Panc1 (cell line): ENCODE measurements at places on chromosomes 11 and 22. TPM values are rescaled to one million over a fixed set of nuclear protein-coding genes. Genes with fewer than 3 reads are reported as not detected.

DNA sequence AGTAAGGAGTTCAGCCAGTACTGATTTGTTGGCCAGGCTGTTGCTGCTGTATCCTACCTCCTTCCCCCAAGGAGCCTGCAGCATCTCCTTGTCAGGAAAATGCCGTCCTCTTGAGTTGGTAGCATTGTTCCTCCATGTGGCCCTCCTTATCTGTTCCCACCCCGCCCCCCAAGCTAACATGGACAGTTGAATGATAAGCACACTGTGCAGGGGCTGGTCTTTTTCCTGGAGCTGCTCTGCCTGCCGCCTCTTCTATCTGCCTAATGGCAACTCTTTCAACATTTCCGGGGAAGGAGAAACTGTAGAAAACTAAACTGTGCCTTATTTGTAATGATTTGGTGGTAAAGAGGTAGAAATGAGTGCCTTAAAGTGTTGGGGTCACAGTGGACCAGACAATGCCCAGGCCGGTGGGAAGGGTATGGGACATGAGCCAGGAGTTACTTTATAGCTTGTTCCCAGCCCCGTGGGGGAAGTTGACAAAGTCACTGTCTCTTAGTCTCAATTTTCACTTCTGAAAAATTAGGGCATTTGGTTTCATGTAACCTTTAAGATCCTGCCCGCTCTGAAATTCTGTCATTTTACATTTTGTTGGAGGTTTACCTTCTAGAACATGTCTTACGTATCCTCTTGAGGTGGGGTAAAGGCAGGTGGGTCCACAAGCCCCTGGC is 4.5 kb downstream of the FAM118A start:
- no peak for DNase-seq

- no peak for DNase-seq
Observed at GRCh38 chr22:46362203-46362933, 26.9 kb downstream of the TRMU start.

DNA sequence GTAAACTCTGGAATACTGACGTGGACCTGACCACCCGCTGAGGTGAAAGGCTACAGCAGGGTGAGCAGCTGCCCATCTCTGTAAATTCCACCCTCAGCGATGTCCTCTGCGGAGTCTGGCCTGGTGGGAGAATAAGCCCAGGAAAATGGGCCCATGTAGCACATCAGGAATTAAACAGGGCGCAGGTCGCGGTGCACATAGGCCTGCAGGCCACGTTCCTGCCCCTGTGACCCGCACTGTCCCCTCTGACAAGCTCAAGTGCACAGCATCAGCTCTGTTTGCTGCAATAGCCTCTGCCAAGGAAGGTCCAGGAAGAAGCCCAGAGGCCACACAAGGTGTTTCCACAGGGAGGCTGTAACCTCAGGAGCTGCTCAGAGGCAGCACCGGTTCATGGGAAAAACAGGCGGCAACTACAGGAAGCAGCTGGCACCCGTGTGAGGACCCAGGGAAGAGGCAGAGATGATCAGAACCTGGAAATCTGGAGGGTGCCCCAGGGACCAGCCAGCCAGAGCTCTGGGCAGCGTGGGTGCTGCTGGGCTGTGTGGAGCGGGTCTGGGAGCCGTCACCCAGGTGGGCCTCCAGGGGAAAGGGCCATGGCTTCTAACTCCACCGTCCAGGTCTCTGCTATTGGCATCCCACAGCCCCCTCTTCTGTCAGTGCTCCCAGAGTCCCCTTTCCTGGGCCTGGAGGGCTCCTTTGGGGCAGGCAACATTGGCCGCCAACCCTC is 808 bp upstream of the IFITM2 start:
- DNase-seq: no peak

DNA sequence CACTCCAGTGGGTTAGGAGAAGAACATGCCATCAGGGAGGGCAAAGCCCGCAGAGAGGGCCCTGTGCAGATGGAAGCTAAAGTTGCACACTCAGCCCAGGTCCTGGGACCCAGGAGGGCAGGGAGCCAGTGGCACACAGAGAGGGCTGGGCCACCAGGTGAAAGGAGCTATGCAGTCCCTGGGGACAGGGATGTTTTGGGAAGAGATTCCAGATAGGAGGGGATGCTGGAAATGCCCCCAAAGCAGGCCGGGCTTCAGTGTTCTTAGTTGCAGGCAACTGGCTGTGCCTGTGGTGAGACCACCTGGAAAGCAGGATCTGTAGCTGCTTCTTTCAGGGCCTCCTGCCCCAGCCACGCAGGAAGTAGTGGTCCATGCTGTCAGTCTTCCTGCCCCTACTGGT is 19.6 kb downstream of the ANKK1 start:
- no peak for DNase-seq

GRCh38 chr11:119829402-119829801 is 100.4 kb upstream of the NECTIN1 start:
- no peak for DNase-seq

DNA sequence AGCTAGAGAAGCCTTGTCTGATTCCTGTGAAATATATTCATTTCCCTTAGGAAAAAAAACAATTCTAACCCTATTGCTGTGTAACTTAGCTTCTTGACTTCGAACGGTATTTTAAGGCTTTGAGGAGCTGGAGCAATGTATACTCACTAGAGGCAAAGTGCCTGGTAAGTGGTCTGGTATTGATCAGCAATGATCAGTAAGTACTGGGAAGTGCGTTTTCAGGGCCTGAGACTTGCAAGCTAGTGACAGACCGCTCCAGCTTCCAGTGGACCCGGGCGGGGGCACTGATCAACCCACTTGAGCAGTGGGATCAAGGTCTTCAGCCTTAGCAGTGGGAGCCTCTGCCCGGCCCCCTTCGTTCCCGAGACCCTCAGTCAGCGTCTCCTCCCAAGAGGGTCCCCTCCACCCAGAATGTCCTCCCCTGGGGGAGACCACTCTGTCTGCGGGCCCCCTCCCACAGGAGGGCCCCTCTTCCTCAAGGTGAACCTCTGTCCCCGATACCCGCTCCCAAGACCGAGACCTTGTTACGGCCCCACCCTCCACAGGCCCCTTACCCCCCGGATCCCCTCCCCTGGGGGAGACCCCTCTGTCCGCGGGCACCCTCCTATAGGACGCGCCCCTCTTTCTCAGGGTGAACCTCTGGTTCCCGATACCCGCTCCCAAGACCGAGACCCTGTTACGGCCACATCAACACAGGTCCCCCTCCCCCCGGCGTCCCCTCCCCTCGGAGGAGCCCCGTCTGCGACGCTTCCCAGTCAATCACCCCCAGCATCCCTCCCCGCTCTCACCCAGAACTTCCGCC is 452 bp upstream of the ATXN10 start:
- no peak for DNase-seq

GRCh38 chr22:28766628-28767027 is 5.9 kb upstream of the CCDC117 start:
- no peak for DNase-seq

- no peak for DNase-seq
Observed at GRCh38 chr11:99979042-99979441, 708.0 kb upstream of the ARHGAP42 start.

- no peak for DNase-seq
Observed at GRCh38 chr11:113992459-113993110, 17.7 kb downstream of the HTR3A start.

DNA sequence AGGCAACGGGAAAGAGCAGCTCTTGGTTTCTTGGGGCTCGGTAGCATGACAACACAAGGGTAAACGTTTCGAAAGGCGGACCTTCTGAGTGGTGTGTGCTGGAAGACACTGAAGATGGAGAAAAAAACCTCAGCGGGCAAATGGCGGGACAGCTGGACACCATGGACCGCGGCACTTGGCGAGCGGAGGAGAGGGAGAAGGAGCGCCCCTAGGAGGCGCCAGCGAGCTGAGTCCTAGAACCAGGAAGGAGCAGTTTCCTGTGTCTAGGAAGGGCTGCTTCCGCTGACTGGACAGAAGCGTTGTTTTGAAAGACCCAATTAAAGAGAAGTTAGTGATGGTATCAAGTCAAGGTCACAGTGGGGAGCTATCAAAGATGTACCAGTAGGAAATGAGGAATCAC is 44.0 kb upstream of the OPCML start:
- no peak for DNase-seq

DNA sequence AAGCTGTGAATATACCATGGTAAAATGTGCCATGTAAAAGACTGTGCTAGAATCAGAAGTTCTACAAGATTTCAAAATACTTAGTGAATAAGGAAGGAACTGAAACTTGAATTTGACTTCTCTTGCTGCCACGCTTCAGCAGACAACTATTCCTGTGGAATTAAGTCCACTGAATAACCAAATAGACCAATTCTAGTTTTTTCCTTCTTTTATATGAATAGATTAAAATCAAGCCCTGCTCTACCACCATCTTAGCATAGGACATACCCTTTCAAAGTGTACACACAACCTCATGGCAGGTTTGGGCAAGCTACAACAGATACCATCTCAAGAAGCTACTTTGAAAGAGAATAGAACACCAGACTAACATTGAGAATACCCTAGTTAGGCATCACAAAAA is 23.4 kb upstream of the CLNS1A start:
- DNase-seq: no peak

DNA sequence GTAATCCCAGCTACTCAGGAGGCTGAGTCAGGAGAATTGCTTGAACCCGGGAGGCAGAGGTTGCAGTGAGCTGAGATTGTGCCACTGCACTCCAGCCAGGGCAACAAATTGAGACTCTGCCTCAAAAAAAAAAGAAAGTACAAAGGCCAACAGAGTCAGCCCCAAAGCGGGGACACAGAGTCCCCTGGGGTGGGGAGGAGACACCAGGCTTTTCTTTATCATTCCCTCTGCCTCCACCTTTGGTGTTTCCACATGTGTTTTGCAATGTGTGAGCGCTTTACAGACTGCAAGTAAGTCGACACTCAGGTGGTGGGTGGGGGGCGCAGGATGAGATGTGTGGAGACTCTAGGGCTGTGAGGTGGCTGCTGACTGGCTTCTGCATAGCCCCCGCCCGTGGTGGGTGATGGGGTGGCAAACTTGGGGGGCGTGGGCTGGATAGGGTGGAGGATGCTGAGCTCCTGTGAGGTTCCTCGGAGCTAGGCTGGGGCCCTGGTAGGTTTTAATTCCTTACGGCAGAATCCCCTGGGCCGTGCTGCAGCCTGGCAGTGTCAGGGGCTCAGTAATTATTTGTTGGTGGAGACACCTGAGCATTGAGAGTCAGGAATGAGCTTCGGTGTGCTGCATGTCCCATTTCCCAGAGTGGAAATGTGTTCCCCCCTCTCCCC is 177.2 kb downstream of the CTTN start:
- no peak for DNase-seq

MYO7A gene
- 1.3 TPM for total RNA-seq

LRRC32 gene
- 0.15 TPM for total RNA-seq

ADM2 gene
- total RNA-seq: 3.9 TPM

ST14 gene
- total RNA-seq: 1.8 TPM

GAL3ST3 gene
- not detected for total RNA-seq
